Naive thymus-derived CD4-positive, alpha-beta T cell (primary cell): ENCODE measurements at places on chromosomes 13 and 19.

GRCh38 chr13:109756778-109757177 is 29.6 kb downstream of the IRS2 start:
- no peak for DNase-seq

GRCh38 chr13:85828094-85828684 is 29.0 kb upstream of the SLITRK6 start:
- no peak for DNase-seq

GRCh38 chr13:26132756-26133155 is 80.9 kb upstream of the SHISA2 start:
- no peak for DNase-seq

GRCh38 chr19:12090807-12091206 is 26.3 kb downstream of the ZNF844 start:
- DNase-seq = peak; percentile 41

DNA sequence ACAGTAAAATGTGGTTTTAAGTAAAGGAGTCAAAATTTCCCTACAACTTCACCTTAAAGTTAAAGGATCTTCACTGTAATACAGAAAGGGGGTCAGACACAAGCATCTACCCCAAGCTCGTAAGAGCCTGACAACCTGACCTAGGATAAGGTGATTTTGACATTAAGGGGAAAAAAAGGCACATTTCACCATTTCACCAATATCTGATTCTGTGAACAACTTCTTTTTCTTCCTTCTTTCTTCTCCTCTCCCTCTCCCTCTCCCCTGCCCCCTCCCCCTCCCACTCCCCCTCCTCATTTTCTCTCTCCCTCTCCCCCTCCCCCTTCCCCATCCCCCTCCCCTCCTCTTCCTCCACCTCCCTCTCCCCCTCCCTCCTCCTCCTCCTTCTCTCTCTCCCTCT is 796.7 kb upstream of the ARGLU1 start:
- DNase-seq = no peak

DNA sequence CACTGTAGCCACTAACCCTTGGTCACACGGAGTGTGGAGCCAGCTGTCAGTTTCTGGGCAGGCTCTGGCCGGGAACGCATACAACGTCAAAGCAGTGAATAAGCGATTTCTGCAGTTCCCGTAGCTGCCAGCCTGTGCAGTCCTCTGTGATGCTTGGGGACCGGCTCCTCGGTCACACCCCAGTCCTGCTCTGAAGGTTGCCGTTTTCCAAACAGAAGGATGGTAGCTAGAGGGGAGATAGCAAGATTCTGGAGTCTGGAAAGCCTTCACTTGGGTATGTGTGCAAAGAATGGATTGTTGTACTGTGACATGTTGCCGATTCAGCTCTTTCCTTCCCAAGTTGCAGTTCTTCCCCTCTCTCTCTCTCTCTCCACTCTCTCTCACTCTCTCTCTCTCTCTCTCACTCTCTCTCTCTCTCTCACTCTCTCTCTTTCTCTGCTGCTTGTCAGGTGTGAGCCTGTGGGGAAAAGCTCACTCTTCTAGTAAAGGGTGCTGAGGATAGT is 38.7 kb upstream of the C1QTNF9 start:
- DNase-seq = no peak

DNA sequence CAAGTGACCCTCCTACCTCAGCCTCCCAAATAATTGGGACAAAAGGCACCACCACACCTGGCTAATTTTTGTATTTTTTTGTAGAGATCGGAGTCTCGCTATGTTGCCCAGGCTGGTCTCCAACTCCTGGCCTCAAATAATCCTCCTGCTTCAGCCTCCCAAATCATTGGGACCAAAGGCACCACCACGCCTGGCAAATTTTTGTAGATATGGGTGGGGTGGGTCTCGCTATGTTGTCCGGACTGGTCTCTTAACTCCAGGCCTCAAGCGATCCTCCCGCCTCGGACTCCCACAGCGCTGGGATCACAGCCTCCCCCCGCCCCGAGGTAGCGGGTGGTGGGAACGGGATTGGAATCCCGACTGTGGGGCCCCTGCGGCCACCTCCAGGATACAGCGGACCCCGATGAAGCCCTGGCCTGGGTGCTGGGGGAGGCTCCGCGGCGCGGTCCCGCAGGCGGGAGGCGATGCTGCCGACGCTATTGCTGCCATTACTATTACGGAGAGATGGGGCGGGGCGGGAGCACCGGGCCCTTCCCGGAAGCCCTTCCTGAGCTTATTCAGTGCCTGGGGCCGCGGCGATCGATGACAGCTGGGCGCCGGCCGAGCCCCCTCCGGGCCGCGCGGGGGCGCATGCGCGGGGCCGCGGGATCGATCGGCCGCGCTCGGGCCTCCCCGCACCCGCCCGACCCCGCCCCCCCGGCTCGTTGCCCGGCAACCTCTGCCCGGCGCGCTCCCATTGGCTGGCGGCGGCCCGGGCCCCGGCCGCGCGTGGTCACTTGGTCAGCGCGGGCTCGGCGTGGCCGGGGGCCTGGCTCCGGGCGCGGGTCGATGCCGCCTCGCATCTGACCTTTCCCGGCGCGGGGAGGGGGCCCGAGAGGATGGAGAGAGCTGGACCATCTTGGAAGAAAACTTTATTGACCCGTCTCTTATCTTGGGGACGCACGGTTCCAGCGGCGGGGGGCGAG is 27.9 kb upstream of the ONECUT3 start:
- DNase-seq = no peak

DNA sequence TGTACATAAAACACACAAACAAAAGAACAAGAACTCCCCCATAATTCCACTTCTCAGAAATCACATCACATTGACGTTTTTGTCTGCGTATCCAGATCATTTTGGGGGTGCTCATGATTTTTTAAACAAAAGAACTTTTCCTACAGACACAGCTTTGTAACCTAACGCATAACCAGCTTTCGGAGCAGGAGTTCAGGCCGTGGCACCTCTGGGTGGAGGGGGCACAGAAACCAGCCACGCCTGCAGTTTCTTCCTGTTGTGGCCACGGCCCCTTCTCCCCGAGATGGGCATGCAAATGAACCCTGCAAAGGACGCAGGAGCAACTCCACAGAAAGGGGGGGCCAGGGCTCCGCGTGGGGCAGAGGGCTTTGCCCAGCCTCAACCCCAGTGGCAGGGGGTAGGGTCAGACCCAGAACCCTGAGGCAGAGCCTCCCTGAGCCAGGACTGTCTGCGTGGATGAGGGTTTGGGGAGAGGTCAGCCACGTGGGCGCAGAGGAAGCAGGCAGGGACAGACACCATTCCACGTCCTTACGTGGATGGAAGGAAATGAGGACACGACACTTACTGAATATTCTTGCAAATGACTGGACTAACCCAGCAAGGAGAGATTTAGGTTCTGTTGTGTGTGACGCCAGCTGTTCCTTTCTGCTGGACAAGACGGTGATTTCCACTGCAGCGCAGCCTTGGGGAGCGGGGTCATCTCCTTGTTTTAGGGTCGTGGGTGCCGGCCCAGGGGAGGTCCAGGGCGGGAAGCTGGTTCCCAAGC is 64.4 kb downstream of the RASA3 start:
- no peak for DNase-seq

GRCh38 chr13:41720839-41721561 is 239.9 kb downstream of the VWA8 start:
- DNase-seq = no peak

GRCh38 chr19:16139752-16140151 is 3.7 kb upstream of the HSH2D start:
- no peak for DNase-seq

- DNase-seq = no peak
These were observed 2.4 kb upstream of the PRR12 start for GRCh38 chr19:49588365-49589122.

GRCh38 chr13:83620530-83621220 is 261.6 kb downstream of the SLITRK1 start:
- DNase-seq = no peak

GRCh38 chr13:68234274-68234673 is 1004.1 kb upstream of the PCDH9 start:
- DNase-seq = no peak

GRCh38 chr19:14093117-14093823 is 2.7 kb upstream of the SAMD1 start:
- no peak for DNase-seq

DNA sequence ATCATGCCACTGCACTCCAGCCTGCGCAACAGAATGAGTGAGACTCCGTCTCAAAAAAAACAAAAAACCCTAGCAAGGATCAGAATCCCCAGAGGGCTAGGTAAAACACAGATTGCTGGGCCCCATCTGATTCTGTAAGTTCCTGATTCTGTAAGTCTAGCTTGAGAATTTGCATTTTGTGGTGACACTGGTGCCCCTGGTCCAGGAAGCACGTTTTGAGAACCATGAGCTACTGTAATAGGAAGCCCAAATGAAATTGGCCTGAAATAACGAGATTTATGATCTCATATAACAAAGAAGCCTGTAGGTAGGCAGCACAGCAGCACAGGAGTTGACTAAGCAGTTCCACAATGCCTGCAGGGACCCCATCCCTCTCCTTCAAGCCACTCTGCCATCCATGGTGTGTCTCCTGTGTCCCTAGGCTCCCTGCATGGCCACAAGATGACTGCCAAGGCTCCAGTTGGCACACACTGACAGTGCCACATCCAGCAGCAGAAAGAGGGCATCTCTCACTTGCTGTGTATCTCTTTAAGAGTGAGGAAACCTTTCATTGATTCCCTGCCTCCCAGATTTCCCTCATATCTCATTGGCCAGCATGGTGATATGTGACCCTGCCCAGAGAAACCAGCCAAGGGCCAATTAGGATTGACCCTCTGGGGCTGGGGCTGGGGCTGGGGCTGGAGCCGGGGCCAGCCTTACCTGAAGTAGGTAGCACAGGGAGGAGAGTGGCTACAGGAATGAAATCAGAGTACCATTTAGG is 21.7 kb downstream of the SIPA1L3 start:
- no peak for DNase-seq
